ENCODE measurements at places on chromosomes 6 and 20. TPM values are rescaled to one million over a fixed set of nuclear protein-coding genes. Genes with fewer than 3 reads are reported as not detected.

GRCh38 chr6:129543981-129544380 lies 166.0 kb downstream of the ARHGAP18 start:
- DNase-seq = no peak

DNA sequence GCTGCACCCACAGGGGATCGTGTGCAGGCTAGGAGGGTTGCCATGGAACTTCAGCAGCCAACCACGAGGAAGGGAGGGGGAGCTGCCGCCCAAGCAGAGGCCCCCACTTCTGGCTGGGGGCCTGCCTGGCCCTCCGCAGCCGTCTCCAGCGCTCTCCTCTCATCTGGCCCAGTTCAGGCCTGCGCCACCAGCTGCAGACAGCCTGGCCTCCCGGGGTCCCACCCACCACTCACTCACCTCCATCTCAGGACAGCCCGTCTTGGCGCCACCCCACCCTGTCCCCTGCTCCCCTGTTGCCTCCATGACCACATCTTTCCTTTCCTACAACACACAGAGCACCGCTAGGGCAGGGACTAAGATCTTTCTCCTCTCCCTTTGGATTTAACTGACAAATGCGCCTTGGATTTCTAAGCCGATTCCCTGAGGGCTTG lies 98.7 kb downstream of the ANKRD60 start:
- DNase-seq = no peak

Gene CALHM5
- polyA plus RNA-seq = 1.9 TPM

Gene NOX3
- not detected for polyA plus RNA-seq

GRCh38 chr6:147119310-147119709 lies 84.9 kb upstream of the STXBP5 start:
- DNase-seq = no peak

Gene PBOV1
- not detected for polyA plus RNA-seq

GRCh38 chr6:98828941-98829411 lies 5.4 kb upstream of the POU3F2 start:
- DNase-seq = no peak

Gene COL11A2
- 41.7 TPM for polyA plus RNA-seq

- DNase-seq = no peak
These were observed 3.8 kb upstream of the CITED2 start for GRCh38 chr6:139378226-139378625.

DNA sequence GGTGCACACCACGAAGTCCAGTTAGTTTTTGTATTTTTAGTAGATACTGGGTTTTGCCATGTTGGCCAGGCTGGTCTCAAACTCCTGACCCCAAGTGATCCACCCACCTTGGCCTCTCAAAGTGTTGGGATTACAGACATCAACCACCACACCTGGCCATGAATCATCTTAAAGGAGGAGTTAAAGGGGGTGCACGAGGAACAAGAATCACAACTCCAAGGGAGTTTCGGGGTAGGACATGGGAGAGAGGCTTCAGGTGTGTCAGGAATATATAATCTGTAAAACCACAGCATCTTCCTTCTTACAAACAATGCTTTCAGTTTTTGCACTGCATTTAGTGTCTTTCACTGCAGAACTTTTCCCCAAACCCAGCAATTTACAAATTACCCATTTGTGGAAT lies 137.4 kb upstream of the SGK1 start:
- no peak for DNase-seq
